Myocyte (in vitro differentiated cells): ENCODE measurements at places on chromosomes 4 and X. TPM values are rescaled to one million over a fixed set of nuclear protein-coding genes. Genes with fewer than 3 reads are reported as not detected.

GRCh38 chr4:57129477-57129876 is 19.3 kb upstream of the IGFBP7 start:
- DNase-seq, result no peak

DNA sequence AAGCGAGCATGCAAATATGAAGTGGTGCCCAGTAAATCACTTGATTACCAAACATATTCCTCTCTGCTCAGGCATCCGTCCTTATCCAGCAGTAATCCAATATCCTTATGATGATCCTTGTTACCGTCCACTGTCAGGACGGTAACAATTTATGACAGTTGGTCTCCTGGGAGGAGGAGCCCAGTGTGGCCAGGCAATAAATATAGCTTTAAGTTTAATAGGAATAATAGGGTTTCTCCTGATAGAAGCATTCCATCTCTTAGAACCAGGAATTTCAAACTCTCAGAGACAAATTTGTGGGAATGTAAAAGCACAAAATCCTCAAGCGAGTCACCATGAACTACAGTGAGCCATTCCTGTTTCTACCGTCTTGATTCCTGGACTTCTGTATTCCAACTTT is 171.2 kb upstream of the IL15 start:
- DNase-seq, result no peak

DNA sequence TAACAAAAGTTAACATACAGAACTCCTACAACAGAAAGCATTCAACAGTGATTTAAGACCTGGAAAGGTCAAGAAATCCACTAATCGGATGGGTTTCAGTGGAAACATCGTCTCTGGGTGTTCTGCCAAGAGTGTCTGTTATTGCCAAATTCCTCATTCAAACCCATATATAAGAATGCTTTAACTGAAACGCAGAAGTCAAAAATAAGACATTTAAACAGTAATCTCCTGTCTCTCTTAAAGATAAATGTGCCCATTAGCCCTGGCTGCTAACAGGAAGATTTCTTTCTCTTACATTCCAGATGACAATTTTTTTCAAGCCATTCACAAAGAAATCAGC is 31.5 kb downstream of the DCTD start:
- DNase-seq, result no peak

Gene GYPE
- total RNA-seq, result not detected in 2 replicates

Gene P2RY10
- not detected in 2 replicates for total RNA-seq

Gene RS1
- total RNA-seq, result not detected in 2 replicates

Gene HSFX2
- not detected in 2 replicates for total RNA-seq

Gene MAGEH1
- total RNA-seq, result 24.2 and 34.0 TPM in 2 replicates
